IMR-90 (cell line): ENCODE measurements at places on chromosomes 11 and 22. TPM values are rescaled to one million over a fixed set of nuclear protein-coding genes. Genes with fewer than 3 reads are reported as not detected.
A peak's percentile ranks its signal among the peaks of the same experiment; 100 is the strongest.

DNA sequence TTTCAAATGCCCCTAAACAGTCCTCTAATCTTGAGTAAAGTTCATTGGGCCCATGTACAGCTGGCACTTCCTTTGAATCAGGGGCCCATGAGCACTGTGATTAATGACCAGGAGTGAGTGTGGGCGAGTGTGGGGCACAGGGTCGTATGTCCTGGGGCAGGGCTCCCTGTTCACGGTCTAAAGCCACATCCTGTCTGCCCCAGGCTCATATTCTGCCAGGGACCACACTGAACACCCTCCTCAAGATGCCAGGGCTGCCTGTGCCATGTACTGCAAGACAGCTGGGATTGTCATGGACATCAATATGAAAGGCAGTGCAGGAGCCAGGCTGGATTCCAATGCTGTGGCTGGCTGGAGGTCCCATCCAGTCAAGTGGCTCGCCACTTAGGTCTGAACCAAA lies 130.5 kb downstream of the KIRREL3 start:
- no peak for DNase-seq

Gene SAA4
- total RNA-seq, result not detected in 2 replicates

Gene FBLN1
- 11.3 and 11.4 TPM in 2 replicates for total RNA-seq

Gene ASRGL1
- 0.28 TPM in 1 of 2 replicates, not detected in the other for total RNA-seq

- DNase-seq, result peak; percentile 9
These were observed 21.1 kb downstream of the FAM76B start for GRCh38 chr11:95768521-95768920.

DNA sequence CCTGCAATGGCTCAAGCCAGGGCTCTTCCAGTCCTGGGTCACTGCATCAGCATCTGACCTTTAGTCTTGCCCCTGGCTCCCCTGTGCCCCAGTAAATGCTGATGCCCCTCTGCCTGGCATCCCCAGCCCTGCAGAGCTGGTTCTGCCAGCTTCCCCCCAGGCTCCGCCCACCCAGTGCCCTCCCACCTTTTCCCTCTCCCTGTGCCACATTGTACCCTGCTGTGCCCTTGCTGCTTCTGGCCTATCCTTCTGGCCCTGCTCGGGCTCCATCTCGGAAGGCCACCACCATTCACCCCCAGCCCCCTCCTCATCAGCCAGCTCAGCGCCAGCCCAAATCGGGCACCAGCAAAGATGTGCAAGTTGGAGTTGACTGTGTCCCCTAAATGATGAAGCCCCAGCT lies 7.4 kb downstream of the CAPN5 start:
- DNase-seq, result no peak

Gene OR5A1
- total RNA-seq, result not detected in 2 replicates

DNA sequence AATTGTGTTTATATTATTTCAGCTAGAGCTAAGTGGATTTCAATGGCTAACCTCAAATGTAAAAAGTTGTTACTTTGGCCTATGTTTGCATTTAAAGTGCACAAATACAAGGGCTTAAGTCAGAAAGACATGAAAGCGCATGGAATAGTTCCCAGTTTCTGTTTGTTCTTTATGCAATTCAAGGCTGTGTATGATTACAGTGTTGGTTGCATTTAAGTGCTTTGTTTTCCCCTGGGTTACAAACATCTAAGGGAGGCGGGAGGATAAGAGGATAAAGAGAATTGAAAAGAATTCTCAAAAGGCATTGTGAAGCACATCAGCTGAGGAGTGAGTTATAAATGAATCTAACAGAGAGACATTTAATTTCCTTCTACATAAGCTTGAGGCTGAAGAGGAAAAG lies 453.4 kb downstream of the NTM start:
- no peak for DNase-seq

Gene APOL6
- total RNA-seq, result 7.2 TPM in 2 replicates

Gene OR52I2
- not detected in 2 replicates for total RNA-seq

DNA sequence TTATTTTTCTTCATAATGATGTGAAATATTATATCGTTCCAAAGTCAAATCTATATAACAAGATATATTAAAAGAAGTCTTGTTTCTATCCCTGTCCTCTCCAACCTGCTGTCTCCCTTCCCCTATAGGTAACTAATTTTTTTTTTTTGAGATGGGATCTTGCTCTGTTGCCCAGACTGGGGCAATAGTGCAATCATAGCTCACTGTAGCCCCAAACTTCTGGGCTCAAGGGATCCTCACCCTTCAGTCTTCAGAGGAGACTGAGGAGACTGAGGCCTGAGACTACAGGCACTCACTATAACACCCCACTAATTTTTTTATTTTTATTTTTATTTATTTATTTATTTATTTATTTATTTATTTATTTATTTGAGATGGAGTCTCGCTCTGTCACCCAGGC lies 10.3 kb upstream of the RELA start:
- DNase-seq, result no peak

DNA sequence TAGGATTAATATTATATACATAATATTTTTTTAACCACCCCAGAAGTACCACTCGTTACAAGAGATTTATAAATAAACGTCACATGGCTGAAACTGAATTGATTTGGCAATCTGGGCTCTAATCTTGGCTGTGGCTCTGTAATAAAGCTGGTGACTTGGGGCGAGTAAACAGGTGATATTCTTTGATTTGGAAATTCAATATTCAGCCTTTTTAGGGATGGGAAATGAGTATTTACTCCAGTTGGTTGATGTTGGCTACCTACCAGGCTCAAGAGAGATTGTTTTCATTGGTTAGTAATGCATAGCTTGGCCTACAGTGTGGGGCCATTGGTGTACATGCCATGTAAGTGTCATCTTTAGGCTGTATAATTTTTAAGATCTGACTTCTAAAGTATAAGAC lies 117.7 kb upstream of the SORL1-AS1 start:
- no peak for DNase-seq

Gene OPCML
- under 0.01 TPM in 2 replicates for total RNA-seq

DNA sequence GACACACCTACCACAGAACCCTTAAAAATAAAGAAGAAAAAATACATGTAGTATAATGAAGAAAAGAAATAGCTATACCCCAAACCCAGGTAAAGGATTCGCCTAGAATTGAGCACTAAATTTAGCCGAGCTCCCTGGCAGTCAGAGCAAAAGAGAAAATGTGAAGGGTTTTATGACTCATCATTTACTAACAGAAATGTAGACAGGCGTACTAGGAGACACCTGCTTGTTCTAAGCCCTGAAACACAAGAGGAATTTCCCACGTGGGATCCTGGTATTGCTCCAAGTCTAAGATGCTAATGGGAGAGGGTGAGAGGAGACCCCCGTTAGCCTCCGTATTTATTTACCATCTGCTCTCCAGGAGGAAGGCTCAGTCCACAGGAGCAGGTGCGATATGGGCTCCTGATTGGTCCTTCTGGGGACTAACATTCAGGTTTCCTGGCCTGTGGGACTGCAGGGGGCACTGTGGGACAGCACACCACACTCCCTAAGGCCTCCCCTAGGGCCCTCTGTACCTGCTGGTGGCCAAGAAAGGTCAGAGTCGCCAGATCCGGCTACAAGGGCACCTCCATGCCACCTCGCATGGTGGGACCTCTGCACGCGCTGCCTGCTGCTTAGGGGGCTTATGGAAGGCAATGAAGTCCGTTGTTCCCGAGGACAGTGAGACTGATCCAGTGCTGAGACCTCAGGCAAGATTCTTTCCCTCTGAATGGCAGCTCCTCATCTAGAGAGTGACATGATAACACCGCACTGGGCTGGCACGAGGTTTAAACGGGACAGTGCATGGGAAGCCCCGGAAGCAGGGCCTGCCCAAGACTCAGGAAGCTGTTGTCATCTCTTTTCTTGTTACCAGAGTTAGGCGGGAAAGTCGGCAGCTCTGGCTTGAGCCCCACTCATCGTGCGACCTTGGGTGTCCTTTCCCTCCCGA lies 25.8 kb downstream of the KCNC1 start:
- DNase-seq, result peak; percentile 39

Gene NCR3LG1
- total RNA-seq, result 3.9 and 4.1 TPM in 2 replicates

Gene CNTN5
- not detected in 2 replicates for total RNA-seq

Gene SCO2
- 1.3 and 1.7 TPM in 2 replicates for total RNA-seq

Gene LDHAL6A
- not detected in 2 replicates for total RNA-seq

Gene NXPE1
- total RNA-seq, result not detected in 2 replicates

DNA sequence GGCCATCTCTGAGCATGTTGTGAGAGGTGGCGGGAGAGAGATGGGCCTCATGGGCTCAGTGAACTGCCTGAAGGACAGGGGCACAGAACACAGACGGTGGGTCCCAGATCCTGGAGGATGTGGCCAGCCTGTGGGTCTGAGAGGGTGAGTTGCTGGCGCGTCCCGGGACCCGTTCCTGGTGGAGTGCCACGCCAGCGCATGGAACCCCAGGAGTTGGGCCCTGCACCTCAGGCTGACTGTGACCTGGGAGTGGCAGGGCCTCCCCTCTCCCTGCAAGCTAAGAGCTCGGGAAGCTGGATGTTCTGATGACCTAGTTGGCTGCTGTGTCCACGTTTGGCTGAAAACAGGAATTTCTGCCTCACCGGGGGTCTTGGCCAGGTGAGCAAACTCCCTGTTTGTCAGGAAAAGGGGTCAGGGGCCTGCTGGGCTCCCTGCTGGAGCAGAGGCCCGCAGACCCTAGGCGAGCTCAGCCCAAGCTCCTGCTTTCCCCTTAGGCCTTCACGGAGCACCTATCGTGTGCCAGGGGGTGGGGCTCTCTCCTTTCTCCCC lies 15.0 kb downstream of the LRRC32 start:
- no peak for DNase-seq

Gene POU2AF2
- total RNA-seq, result not detected in 2 replicates

GRCh38 chr22:39429916-39430575 lies 26.8 kb upstream of the MGAT3 start:
- DNase-seq, result no peak

DNA sequence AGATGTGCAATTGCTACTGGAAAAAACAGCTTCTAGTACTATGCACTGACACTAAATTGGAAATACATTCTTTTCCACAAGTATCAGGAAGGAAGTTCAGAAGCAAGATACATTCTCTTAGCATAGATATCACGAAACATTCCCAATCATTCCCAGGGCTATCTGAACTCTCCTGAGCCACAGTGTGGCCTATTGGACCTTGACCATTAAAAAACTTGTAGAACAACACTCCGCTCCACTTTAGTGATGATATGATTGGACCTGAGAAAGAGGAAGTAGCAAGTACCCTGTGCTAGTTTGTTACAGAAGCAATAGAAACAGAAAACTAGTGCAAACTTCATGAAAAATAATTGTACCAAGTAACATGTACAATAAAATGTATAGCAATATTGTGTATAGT lies 11.4 kb upstream of the OR5AK2 start:
- DNase-seq, result no peak

DNA sequence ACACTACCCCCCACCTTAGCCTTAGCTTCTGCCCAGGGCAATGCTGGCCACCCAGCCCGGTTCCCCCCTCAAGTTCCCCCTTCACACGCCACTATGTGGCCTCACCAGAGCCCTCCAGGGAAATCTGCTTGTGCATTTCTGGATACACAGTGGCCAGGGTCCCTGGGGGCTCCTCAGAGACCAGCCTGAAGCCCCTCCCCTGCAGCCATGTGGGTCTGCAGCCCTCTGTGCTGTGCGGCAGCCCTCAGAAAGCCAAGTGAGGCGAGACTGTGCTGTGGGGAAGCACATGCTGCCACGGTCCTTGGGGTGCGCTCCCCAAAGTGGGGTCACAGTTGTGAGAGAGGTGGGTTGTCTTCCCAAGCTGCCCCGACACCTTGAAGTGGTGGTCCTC lies 2.1 kb upstream of the PLXNB2 start:
- DNase-seq, result no peak

Gene KRTAP5-9
- not detected in 2 replicates for total RNA-seq

- no peak for DNase-seq
These were observed 382.7 kb downstream of the METTL15 start for GRCh38 chr11:28490773-28491382.

Gene TCN1
- not detected in 2 replicates for total RNA-seq

DNA sequence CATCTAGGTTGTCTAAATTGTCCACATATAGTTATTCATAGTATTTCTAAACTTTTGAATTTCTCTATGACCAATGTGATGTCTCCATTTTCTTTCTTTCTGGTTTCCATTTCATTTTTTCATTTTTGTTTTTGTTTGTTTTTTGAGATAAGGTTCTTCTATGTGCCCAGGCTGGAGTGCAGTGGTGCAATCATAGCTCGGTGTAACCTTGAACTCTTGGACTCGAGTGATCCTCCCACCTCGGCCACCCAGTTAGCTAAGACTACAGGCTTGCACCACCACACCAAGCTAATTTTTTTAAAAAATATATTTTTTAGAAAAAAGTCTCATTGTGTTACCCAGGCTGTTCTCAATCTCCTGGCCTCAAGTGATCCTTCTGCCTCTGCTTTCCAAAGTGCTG lies 8.2 kb downstream of the GSTT4 start:
- no peak for DNase-seq
